ENCODE measurements at places on chromosomes 1 and 21.
A peak's percentile ranks its signal among the peaks of the same experiment; 100 is the strongest.

- no peaks in the 10 kb centered on the region for H3K27me3 ChIP-seq
- no peak overlapping the region for H3K4me3 ChIP-seq
- no peaks in the 10 kb centered on the region for H3K36me3 ChIP-seq
- no peak for DNase-seq
Measured at GRCh38 chr1:223348439-223348838, 15.5 kb downstream of the SUSD4 start.

- no peak for DNase-seq
- H3K27me3 ChIP-seq: no peaks in the 10 kb centered on the region
- H3K27ac ChIP-seq: no peak overlapping the region
- H3K36me3 ChIP-seq: peaks cover 48% of the 10 kb centered on the region
- no peaks in the 10 kb centered on the region for H3K4me1 ChIP-seq
- no peak overlapping the region for H3K4me3 ChIP-seq
Measured at GRCh38 chr1:246629976-246630375, 63.7 kb downstream of the CNST start.

DNA sequence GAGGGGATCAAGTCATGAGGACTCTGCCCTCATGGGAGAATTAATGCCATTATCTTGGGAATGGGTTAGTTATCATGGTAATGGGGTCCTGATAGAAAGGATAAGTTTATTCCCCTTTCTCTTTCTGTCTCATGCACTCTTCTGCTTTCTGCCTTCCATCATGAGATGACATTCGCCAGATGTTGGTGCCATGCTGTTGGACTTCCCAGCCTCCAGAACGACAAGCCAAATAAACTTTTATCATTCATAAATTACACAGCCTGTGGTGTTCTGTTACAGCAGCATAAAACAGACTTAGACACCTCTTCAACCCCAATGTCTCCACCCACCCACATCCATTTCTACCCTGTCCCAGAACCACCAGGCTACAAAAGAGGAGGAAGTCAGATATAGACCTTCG, 11.9 kb upstream of the IGFN1 start:
- H3K27ac ChIP-seq: no peak overlapping the region
- no peaks in the 10 kb centered on the region for H3K27me3 ChIP-seq
- H3K36me3 ChIP-seq: no peaks in the 10 kb centered on the region
- no peak overlapping the region for H3K4me3 ChIP-seq

- no peak for DNase-seq
- no peak overlapping the region for H3K4me3 ChIP-seq
Measured at GRCh38 chr1:172401892-172402291, 18.6 kb upstream of the C1orf105 start.

GRCh38 chr1:206803221-206803730, 31.0 kb upstream of the IL10 start:
- H3K4me3 ChIP-seq: no peak overlapping the region
- no peaks in the 10 kb centered on the region for H3K36me3 ChIP-seq
- no peaks in the 10 kb centered on the region for H3K27me3 ChIP-seq
- no peak overlapping the region for H3K27ac ChIP-seq

GRCh38 chr1:161930064-161930463, 93.6 kb downstream of the OLFML2B start:
- no peaks in the 10 kb centered on the region for H3K4me1 ChIP-seq
- H3K27ac ChIP-seq: no peak overlapping the region
- no peaks in the 10 kb centered on the region for H3K27me3 ChIP-seq
- H3K4me3 ChIP-seq: no peak overlapping the region
- DNase-seq: no peak
- H3K36me3 ChIP-seq: no peaks in the 10 kb centered on the region

DNA sequence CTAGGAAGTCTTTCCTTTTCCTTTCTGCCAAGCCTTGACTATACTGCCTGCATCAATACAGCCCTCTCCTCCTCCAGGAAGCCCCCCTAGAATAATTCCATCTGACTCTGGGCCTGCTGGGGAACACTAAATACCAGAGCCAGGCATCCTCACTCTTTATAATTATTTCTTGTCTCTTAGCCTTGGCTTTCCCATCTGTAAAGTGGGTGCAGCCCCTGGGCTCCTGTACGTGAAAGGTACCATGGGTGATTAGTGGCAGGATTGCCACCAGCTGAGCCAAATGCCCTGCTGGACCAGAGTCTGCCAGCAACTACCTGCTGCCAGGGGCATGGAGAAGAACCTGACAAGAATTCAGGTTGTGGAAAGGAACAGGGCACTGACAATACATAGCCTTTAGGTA, 58.7 kb downstream of the LGR6 start:
- no peak overlapping the region for H3K4me3 ChIP-seq
- DNase-seq: no peak
- H3K27me3 ChIP-seq: no peaks in the 10 kb centered on the region
- no peaks in the 10 kb centered on the region for H3K36me3 ChIP-seq
- no peak overlapping the region for H3K27ac ChIP-seq

DNA sequence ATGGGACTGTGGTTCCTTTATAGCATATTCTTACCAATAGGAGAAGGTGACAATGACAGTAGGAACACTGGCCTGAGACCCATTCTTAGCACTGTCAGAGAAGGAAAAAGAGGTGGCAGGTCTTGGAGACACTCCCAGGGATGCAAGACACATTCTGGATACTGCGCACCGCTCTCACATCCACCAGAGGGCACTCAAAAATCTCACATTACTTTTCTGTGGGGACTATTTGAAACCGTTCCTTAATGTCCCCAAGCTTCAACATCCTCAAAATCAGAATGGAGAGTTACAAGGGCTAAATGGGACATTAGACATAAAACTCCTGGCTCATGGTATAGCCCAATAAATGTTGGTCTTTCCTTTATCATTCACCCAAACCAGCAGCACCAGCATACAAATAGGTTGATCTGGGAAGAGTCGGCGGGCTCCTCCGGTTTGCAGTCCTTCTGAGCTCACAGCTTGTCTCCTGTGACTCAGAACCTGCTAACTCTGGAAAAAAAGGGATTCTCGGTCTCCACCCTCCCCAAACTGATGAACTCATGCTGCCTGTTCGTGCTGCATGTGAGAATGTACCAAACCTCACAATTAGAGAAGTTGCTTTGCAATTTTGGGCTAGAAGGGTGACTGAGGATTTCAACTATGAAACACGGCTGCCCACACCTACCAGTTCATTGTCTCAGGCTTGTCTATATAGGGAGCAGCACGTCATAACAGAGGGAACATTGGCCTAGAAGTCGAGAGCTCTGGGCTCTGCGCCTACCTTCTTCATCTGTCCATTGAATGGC, 40.2 kb downstream of the IL12RB2 start:
- H3K27ac ChIP-seq: no peak overlapping the region
- no peaks in the 10 kb centered on the region for H3K4me1 ChIP-seq
- H3K4me3 ChIP-seq: no peak overlapping the region
- H3K36me3 ChIP-seq: no peaks in the 10 kb centered on the region
- no peaks in the 10 kb centered on the region for H3K27me3 ChIP-seq
- DNase-seq: no peak

DNA sequence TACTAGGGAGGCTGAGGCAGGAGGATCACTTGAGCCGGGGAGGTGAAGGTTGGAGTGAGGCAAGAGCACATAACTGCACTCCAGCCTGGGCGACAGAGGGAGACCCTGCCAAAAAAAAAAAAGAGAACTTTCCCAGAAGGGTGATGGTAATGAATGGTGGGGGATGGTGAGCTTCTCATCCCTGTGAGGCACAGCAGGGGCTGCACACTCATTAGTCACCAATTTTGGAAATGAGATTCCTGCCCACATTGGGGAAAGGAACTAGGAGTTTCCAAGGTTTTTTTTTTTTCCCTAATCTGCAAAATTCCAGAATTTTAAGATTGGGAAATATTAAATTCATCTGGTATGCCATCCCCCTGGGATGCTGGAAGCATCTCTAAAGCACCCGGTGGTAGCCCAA, 50.2 kb upstream of the SSBP3 start:
- H3K27ac ChIP-seq: no peak overlapping the region
- no peaks in the 10 kb centered on the region for H3K27me3 ChIP-seq
- H3K36me3 ChIP-seq: no peaks in the 10 kb centered on the region

GRCh38 chr1:153525088-153525728, 10.6 kb downstream of the S100A6 start:
- no peak overlapping the region for H3K27ac ChIP-seq
- H3K4me1 ChIP-seq: peaks cover 6% of the 10 kb centered on the region
- H3K36me3 ChIP-seq: no peaks in the 10 kb centered on the region
- H3K4me3 ChIP-seq: no peak overlapping the region
- no peak for DNase-seq

GRCh38 chr1:66532798-66533783, 862 bp upstream of the SGIP1 start:
- DNase-seq: peak; percentile 54
- peak overlapping the region; percentile 53 for H3K4me3 ChIP-seq
- no peaks in the 10 kb centered on the region for H3K36me3 ChIP-seq

DNA sequence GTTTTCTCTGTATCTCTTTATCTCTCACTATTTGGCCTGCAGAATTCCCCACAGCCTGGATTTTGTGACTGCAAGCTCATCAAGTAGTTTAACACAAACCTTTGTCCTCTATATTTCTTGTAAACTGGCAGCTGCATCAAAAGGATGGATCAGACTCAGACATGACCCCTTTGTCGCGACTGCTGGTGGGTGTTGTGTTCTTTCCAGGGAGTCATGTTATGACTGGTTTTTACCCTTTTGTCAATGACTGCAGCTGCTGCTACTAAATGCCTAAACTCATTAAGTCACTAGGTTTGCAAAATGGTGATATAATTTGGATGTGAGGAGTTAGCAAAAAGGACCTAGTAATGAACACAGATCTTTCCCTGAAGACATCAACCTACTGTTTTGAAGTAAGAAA, 10.2 kb upstream of the TOMM20 start:
- no peak overlapping the region for H3K27ac ChIP-seq
- no peaks in the 10 kb centered on the region for H3K27me3 ChIP-seq
- H3K4me1 ChIP-seq: no peaks in the 10 kb centered on the region
- no peak for DNase-seq
- no peak overlapping the region for H3K4me3 ChIP-seq

GRCh38 chr1:10640843-10641553, 155.4 kb downstream of the CASZ1 start:
- peaks cover 7% of the 10 kb centered on the region for H3K27me3 ChIP-seq
- no peak for DNase-seq
- peaks cover 63% of the 10 kb centered on the region for H3K36me3 ChIP-seq
- H3K27ac ChIP-seq: no peak overlapping the region
- peaks cover 23% of the 10 kb centered on the region for H3K4me1 ChIP-seq

DNA sequence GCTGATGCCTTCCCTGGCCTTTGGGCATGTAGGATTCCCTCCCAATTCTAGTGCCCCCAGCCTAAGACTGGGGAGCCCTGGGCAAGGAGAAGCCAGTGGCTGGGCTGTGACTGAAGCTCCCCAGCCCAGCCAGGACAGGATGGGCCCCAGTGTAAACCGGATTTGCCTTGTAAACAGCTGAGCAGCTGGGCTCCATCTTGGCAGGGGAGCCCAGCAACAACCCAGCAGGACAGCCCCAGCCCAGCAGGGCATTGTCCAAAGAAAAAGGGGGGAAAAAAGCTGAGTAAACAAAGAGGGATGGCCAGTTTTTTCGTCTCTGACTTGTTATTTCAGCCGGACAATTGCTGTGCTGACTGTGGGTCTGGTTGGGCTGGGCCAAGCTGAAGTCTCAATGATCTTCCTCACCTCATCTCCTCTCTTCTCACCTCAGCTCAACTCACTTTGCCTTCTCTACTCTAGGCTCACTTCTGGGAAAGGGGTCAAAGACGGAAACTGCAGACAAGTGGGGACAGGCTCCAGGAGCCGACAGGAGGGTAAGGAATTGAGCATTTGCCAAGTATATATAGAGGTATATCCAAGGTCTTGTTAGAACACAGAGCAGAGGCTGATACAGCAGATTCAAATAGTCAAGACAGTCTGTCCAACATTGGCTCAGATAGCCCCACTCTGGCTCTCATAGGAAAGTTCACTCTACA, 97.7 kb downstream of the TMEM53 start:
- H3K36me3 ChIP-seq: no peaks in the 10 kb centered on the region
- H3K4me3 ChIP-seq: no peak overlapping the region
- no peak for DNase-seq
- H3K27me3 ChIP-seq: no peaks in the 10 kb centered on the region
- H3K4me1 ChIP-seq: no peaks in the 10 kb centered on the region
- H3K27ac ChIP-seq: no peak overlapping the region

- H3K27me3 ChIP-seq: no peaks in the 10 kb centered on the region
- H3K36me3 ChIP-seq: no peaks in the 10 kb centered on the region
- H3K4me3 ChIP-seq: no peak overlapping the region
- H3K27ac ChIP-seq: no peak overlapping the region
- peaks cover 28% of the 10 kb centered on the region for H3K4me1 ChIP-seq
Measured at GRCh38 chr1:61322008-61322744, 239.8 kb downstream of the NFIA start.

- no peaks in the 10 kb centered on the region for H3K27me3 ChIP-seq
- H3K27ac ChIP-seq: no peak overlapping the region
- H3K4me3 ChIP-seq: peak overlapping the region; percentile 39
- DNase-seq: no peak
- H3K4me1 ChIP-seq: peaks cover 10% of the 10 kb centered on the region
Measured at GRCh38 chr1:51506537-51506936, 12.5 kb downstream of the EPS15 start.

DNA sequence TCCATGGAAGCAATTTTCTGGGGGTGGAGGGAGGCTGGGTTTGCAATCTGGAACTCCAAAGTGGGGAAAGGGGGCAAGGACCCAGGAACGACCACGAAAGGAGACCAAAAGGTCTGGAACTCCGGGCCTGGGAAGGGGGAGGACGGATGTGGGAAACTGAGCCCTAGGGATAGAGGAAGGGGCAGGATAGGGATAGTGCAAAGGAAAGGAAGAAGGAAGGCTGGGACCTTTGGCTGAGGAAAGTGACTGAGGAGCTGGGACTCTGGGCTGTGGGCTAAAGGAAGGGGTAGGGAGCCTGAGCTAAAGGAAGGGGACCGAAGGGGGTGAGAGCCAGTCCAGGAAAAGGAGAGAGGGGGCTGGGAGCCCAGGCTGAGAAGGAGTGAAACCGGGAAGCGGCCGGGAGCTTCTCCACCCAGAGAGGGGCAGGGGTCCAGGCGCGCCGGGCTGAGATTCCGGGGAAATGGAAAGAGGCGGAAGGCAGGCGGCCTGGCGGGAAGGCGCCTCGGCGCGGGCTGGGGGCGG, 395 bp downstream of the SLC9A1 start:
- peak overlapping the region; percentile 92 for H3K27ac ChIP-seq
- no peak for DNase-seq
- no peaks in the 10 kb centered on the region for H3K4me1 ChIP-seq
- no peaks in the 10 kb centered on the region for H3K36me3 ChIP-seq
- no peaks in the 10 kb centered on the region for H3K27me3 ChIP-seq
- peak overlapping the region; percentile 77 for H3K4me3 ChIP-seq

GRCh38 chr1:60833173-60833572, 249.2 kb upstream of the NFIA start:
- no peaks in the 10 kb centered on the region for H3K36me3 ChIP-seq
- H3K27me3 ChIP-seq: peaks cover 3% of the 10 kb centered on the region
- no peaks in the 10 kb centered on the region for H3K4me1 ChIP-seq
- H3K27ac ChIP-seq: no peak overlapping the region
- peak; percentile 18 for DNase-seq

- H3K27ac ChIP-seq: no peak overlapping the region
- H3K4me1 ChIP-seq: peaks cover 6% of the 10 kb centered on the region
- H3K4me3 ChIP-seq: no peak overlapping the region
Measured at GRCh38 chr1:40956407-40956806, 23.1 kb upstream of the CTPS1 start.

All from heart left ventricle (tissue), 16 donors.